ENCODE measurements at places on chromosomes 6 and 20. TPM values are rescaled to one million over a fixed set of nuclear protein-coding genes. Genes with fewer than 3 reads are reported as not detected.

DNA sequence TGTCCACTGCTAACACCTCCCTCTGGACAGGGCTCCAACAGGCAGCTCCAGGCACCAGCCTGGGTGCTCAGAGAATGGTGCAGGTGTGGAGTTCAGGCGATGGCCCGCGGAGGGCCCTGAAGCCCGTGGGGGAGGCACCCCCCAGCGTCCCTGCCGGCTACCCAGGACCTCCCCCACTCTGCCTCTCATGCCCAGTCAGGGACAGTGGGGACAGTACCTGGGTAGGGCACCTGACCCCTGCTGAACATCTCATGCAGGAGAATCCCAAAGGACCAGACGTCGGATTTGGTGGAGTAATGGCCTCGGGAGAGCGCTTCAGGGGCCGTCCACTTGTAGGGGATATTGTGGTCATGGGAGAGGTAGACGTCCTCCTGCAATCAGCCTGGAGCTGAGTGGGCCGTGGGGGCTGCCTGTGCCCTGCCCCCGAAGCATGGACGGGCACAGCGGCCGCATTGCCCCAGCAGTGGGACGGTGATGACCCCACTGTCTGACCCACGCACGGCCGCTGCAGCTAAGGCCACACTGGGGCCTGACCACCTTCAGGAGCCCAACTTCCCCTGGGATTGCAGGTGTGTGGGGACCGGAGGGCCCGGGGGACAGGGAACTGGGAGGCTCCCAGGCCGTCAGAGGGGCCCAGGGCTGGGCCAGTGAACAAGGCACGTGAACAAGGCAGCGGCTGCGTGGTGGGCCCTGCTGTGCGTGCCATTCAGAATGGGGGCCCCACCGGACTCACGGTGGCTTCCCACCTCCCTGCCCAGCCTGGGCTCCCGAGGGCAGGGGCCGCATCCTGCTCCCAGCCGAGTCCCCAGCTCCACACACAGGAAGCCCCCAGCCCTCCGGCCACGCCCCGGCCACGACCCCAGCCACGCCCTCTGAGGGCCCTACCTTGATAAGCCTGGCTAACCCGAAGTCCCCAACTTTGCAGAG is 7.1 kb downstream of the PTK6 start:
- no peak overlapping the region for H3K27ac ChIP-seq
- H3K4me1 ChIP-seq = no peaks in the 10 kb centered on the region
- no peaks in the 10 kb centered on the region for H3K36me3 ChIP-seq
- no peak for DNase-seq
- no peak overlapping the region for H3K4me3 ChIP-seq

Gene GRIK2
- total RNA-seq = 0.40 TPM

DNA sequence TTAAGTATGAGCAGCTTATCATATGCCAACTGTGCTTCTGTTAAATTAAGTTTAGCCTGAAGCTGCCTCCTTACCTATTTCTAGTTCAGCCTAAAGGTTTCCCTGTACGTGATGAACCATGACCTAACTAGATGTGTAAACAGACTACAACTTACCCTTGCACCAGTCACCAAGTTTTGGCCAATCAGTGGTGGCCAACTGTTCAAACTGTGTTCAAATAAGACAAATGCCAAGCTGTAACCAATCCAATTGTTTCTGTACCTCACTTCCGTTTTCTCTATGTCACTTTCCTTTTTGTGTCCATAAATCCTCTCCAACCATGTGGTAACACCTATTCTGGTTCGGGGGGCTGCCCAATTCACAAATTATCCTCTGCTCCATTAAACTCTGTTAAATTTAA is 6.0 kb upstream of the SLC2A10 start:
- no peaks in the 10 kb centered on the region for H3K27me3 ChIP-seq
- no peaks in the 10 kb centered on the region for H3K36me3 ChIP-seq
- no peak for DNase-seq

Gene SMLR1
- total RNA-seq = not detected

Gene CD83
- 0.27 TPM for total RNA-seq

All from gastrocnemius medialis (tissue), 4 donors.